ENCODE measurements at places on chromosomes 4 and X.

- no peak for DNase-seq
Observed at GRCh38 chr4:824461-825062, 1.4 kb downstream of the CPLX1 start.

DNA sequence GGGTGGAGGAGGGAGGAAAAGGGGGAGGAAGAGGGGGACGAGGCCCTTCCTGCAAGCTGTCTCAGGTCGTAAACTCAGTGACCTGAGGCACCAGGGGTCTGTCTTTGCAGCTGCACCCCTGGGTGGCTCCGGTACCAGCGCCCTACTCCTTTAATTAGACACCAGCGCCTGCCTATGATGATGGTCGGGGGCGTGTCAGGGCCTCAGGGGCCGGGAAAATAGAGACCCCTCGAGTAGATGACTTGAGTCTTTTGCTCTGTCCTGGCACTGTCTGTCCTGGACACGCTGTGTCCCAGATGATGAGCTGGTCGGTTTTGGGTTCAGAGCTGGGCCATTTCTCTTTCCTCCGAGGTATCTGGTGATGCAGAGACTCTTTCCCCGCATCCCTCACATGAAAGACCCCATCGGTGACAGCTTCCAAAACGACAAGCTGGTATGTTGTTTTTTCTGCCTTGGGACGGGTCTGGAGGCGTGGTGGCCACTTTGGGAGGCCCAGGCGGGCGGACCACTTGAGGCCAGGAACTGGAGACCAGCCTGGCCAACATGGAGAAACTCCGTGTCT, 11.2 kb downstream of the SLC25A6 start:
- no peak for DNase-seq

DNA sequence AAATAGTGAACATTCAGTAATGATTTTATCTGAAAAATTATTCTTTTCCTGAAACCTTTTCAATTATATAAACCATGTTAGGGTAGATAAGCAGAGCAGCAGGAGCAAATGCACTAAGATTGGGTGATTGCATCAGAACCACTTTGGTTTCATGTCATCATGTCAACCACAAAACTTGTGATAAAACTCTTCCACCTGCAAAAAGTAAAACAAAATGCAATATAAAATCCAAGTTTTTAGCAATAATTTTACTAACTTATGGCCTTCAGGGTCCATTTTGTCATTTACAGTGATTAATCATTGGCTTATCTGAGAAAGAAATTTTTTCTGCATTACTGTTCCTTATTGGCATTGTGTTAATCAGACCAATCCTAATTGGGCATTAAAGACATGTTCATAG, 42.4 kb downstream of the NHS start:
- no peak for DNase-seq

DNA sequence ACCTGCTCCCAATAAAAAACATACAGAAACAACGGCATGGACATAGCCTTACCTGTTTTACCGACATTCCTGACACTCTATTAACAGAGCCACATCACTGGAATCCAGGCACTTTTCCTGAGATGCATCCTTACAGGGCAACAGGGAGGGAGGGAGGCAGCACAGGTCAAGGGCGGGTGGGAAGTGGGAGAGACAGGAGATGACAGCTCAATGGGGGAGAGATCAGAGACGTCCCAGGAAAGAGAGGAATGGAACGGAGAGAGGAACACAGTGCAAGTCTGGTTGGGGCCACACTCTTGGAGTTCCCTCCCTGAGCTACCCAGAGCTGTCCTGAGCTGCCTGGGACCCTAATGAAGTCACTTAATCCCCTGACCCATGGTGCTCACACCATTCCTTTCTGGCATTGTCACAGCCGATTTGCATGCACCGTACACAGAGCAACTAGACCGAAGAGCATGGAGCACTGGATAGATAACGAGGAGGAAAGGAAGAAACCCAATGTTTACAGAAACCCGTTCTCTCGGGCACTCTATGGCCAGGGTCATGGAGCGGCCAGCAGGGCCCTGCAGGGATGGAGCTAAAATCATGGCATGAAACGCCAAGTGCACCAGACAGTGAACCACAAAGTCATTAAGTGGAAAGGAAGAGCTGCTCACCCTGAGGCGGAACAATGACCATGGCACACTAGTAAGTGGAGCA, 93.1 kb downstream of the NSUN7 start:
- DNase-seq = no peak

DNA sequence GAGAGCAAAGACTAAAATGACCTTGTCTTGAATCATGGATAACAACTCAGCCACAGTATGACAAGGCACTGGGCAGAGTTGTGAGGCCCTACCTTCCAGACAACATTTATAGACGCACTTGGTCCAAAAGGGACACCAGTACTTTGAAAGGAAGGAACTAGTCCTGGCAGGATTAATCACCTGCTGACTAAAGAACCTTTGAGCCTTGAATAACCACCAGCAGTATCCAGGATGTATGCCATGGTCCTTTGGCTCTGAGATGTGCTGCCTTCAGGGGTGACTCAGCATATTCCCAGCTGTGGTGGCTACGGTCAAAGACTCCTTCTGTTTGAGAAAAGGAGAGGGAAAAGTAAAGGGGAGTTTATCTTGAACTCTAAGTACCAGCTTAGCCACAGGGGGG, 118.1 kb upstream of the PRR32 start:
- DNase-seq = no peak

DNA sequence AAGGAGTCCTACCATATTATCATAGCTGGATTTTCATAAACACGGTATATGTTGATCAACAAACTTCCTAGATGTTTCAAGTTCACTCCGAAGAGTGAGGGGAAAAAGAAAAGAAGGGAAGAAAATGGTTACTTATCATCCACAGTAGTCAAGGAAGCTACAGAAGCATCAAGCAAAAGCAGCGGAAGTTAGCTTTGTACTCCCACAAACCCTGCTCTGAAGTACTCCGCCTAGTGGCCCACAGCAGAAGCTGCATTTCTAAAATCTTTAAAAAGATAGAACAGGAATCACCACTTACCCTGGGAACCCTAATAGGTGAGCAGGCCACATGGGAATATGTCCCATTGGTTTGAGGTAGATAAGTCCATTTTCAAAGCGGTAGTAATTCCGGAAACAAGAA, 28.5 kb upstream of the FRG1 start:
- DNase-seq = no peak

DNA sequence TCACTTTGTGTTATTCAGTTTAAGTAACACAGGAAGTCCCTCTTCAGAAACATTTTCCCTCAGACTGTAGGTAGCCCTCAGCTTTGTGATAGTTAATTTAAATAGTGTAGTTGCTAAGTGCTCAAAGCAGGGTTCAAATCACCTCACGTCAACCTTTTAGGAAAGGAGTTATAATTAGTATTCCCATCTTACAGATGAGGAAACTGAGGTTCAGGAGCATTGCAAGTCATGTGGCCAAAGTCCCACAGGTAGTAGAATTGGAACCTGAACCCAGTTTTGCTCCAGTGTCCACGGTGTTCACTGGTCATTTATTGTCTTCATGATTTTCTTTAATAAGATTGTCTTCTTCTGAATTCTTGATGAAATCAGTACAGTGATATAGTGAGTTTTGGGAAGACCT, 4.3 kb upstream of the DCHS2 start:
- DNase-seq = no peak

DNA sequence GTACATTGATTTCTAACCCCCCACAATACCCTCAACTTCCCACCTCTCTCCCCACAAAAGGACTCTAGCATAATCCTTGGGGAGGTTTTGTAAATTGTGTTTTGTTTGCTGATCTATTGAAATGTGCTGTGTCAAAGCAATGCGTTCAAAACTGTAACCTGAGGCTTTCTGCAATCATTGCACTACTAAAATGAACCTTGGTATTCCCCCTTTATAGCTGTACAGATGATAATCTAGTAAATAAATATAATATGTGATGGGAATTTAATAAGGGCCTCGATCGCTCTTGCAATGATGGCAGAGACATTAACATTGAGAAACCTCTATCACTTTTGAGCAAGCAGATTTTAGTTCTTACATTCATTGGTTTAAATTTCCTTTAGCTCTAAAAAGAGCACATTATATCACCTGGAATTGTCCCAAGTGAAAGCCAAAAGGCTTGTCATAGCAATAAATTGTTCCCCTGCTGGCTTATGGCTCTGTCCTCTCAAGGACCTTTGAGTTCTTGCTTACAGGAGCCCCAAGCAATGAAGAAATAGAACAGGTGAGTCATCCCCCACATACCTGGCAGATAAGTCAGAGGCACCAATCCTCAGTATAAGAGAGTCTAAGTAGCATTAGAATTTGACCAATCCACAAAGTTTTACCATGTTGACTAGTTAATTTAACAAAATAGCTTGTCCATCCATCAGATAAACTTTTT, 18.4 kb upstream of the ACE2 start:
- DNase-seq = no peak

DNA sequence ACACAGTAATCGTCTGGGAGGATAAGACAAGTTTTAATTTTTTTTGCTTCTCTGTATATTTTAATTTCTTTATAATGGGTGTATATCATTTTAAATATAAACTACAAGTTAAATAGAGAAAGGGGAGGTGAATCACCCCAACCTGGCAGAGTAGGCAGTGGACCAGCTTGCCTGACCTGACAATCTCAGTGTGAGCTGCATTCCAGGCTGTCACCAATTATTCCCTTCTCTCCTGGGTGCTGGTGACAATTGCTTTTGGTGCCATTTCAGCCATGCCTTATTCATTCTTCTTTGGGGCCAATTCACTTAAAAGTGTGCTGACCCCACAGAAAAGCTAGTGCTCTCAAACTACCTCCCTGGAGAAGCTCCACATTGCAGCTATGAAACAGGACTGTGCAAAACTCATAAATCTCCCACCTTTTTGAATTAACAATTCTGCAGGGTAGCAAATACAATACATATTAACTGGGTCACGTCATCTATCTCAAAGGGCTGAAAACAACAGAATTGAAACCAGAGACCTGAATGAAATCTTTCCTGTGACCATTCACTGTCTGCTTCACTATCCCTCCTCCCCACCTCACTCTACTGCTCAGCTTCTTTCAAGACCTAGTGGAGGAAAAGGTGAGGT, 359.0 kb downstream of the HS3ST1 start:
- no peak for DNase-seq

DNA sequence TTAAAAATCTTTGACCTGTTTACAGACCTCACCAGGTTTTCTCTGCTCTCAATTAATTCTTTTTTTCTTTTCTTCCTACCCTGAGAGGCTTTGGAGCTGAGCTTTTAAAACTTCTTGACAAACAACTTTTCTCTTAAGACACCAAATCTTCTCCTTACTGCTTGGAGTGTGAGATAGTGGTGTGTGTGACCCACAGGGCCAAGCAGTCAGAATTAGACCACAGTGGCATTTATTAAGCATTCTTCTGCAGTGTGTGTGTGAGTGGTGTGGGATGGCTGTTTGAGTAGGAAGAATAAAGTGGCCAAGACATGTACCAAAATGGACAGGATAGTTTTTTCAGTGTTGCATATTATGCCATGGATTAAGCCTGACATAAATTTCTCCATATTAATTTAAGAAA, 665.1 kb downstream of the RAPGEF2 start:
- no peak for DNase-seq

DNA sequence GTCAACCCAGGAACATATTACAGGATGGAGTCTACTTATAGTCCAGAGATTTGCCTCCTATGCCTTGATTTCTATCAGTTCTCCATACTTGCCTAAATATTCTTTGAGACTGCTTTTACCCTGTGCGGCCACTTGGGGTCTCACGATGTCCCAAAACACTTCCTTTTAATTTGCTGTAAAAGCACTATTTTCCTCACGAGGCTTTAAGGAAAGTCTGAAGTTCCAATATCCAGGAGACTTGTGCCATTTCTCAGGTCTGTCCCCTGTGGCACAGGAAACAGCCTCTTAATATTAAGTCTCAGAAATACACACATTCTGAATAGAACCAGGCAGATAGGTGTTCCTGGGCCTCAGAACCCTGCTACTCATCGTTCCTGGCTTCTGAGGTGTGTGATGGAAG, 142.9 kb downstream of the TMEM164 start:
- DNase-seq = no peak

GRCh38 chr4:13212936-13213335, 271.2 kb downstream of the RAB28 start:
- DNase-seq = no peak

- DNase-seq = no peak
Observed at GRCh38 chr4:120821977-120822376, 100.5 kb downstream of the PRDM5 start.

- no peak for DNase-seq
Observed at GRCh38 chrX:16834806-16835205, 35.4 kb downstream of the RBBP7 start.

- DNase-seq = no peak
Observed at GRCh38 chr4:1323635-1324442, 23.2 kb upstream of the UVSSA start.

GRCh38 chr4:83889802-83890201, 353.9 kb downstream of the GPAT3 start:
- no peak for DNase-seq

- DNase-seq = no peak
Observed at GRCh38 chr4:148857239-148857972, 415.2 kb upstream of the NR3C2 start.

DNA sequence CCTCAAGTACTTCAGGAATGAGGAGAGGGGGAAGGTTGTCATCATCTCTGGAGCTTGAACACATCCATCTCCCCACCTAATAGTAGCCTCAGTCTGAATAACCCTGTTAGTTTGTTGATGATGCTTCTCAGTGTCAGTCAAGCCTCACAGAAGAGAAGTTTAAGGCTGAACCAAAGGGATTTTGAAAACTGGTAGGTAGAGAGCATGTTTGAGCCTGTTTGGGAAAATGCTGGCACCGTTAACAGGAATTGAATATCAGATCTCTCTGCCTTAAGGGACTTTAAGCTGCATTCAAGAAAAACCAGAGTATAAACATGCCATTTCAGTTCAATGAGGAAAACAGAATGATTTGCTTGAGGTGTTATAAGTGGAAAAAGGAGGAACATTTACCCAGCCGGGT, 73.1 kb downstream of the MAPK10 start:
- no peak for DNase-seq

- no peak for DNase-seq
Observed at GRCh38 chr4:16088601-16089000, 4.8 kb upstream of the PROM1 start.

GRCh38 chrX:10370976-10371375, 214.2 kb downstream of the CLCN4 start:
- DNase-seq = no peak

DNA sequence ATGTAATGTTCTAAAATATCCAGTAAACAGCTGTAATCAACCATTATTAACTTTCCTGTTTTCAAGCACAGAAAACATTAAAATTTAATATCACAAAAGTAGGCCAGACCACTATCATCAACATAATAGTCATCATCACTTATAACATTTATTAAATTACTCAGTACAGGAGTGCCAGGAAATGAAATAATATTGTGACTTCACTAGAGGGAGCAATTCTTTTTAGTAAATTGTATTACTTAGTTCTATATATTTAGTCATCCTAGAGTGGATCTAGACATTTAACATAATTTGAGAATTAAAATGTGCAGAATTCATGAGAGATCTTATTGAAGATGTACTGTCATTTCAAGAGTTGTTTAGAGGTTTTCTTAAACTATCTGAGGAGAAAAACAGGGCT, 33.6 kb downstream of the PITX2 start:
- no peak for DNase-seq

DNA sequence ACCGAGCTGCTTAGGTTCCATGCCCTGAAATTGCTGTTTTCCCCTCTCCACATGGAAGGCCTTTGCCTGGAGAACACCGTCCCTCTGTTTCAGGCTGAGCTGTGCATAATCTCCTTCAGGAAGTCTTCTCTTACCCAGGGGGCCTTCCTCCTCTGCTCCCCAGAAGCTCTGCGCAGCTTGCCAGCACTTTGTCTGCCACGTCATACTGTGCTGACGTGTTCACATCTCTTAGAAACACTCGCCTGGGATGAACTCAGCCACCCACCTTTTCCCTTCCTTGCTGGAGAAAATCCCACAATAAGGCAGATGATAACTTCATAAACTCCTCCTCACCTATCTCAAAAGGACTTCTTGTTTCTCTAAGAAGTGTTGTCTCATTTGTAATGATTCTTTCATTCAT, 110.7 kb downstream of the ARHGAP10 start:
- DNase-seq = no peak
